GM23248 (cell line): ENCODE measurements at places on chromosomes 7 and 10.

DNA sequence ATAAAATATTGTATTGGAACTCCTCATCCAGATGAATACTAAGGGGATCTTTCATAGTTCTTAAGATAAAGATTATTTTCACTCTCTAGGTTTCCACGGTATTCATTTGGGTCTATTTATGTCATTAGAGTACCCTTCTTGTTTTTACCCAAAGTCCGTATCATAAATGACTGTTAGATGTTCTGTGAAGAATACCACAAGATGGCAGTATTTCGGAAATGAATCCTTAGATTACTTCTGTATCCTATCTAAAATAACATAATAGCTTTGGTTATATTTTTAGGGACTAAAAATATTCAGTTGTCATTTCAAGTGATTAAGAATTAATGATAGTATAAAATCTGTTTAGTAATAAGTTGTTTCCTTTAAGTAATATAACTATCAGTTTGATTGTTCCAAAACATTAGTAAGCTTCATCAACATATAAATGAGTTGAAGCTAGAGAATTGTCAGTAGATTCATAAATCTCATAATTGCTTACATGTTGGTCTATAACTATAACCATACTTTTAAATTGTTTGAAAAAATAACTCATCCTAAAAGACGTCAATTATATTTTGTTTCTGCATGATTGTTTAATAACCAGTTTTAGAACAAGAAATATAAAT, 337.5 kb upstream of the KCND2 start:
- DNase-seq: peak; percentile 64

DNA sequence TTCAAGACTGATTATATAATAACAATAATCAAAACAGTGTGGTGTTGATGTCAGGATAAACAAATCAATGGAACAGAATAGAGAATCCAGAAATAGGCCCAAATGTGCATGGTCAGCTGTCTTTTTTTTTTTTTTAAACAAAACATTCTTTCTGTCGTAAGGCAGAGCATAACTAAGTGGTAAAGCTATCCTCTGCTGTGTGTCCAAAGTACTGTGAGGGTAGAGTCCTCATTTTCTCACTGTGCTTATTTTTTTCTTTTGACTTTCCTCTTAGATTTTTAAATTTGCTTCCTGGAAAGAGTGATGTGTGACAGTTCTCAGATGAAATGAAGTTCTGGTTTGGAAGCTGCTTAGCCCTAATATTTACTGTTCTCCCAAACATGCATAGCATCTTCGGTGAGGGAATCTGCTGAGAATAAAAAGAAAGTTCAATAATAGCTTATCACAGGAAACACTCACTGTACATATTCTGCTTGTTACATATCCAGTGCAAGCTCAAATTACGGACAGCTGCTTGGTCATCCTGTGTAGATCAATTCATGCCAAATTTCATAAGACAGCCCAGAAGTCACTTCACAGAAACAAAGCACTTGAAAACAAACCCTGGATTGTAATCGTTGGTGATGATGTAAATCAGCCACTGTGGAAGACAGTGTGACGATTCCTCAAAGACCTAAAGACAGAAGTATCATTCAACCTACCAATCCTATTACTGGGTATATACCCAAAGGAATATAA, 423.9 kb downstream of the NEBL start:
- DNase-seq: no peak

DNA sequence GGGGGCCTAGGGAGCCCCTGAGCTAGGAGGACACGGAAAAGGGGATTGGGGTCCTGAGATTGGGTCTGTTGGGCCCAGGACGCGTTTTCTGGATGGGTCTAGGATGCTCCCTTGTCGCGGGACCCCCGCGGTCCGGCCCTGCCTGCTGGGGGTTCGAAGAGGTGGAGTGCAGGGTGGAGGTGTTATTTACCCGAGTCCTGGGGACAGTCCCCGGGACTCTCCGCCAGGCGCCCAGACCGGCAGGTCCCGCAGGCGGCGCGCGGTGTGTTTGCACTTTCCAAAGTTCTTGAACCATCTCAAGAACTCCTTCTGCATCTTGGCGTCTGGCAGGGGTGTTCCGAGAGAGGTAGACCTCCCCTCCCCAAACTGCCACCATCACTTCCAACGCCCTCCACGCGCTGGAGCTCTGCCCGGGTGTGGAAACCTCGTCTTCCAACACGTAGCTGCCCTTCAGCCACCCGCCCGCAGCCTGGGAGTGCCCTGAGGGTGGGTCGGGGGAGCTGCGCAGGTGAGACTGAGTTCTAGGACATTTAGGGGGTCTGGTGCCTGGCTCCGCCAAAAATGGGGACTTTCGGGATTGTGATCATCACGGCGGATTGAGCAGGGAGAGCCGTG, 569 bp downstream of the CAV1 start:
- DNase-seq: peak; percentile 52

- DNase-seq: peak; percentile 94
Measured at GRCh38 chr10:70191972-70192305, 21.6 kb upstream of the SAR1A start.

DNA sequence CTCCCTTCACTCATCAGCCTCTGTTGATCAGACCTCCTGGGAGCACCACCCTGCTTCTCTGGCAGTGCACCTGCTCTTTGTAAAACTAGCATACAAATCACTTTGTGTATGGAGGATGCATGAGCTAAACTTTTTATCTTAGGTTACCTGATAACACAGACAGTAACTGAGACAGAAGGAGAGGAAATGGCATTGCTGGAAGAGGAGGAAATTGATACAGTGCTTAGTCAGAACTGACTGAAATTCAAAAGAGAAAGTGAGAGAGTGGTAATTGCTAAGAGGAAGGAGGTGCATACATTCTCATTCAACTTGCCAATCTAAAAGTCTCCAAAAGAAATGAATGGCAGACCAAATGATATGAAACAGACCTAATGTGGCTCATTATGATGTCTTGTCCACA, 1120.7 kb downstream of the GATA3 start:
- no peak for DNase-seq

- DNase-seq: no peak
Measured at GRCh38 chr7:112855227-112855626, 65.0 kb upstream of the TMEM168 start.

DNA sequence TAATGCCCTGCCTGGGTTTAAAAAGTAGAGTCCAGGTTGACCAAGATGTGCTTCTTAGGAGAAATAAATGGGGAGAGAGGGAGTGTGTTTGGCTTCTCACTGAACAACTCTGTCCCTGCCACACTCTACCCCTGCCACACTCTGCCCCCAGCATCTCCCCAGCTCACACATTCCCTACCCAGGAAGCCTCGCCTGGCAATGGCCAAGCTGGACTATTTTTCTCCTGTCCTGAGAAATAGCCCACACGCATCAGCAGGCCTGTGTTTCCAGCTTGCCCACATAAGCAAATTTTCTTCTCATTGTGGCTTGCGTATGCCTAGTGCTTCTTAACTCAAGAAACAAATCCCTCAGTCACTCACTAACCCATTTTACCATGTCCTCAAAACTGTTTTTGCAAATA, 1.8 kb downstream of the LRRC18 start:
- no peak for DNase-seq

DNA sequence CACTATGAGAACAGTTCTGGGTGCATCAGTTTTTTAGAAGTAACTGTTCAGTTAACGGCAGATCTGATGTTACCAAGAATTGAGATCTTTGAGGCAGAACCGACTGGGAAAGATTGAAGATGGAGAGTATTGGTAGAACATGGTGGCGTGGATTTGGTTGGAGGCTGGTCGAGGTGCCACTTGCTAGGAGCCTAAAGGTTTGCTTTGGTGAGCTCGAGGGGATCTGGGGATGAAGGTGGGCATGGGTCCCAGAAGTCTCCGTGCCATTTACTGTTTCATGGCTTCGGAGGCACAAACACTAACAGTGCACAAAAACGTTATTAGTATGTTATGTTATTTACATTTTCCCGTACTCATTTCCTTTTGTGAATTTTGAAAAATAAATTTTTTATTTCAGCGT, 81.4 kb downstream of the ADCY1 start:
- DNase-seq: no peak

- DNase-seq: no peak
Measured at GRCh38 chr7:5494320-5494682, 70.7 kb upstream of the TNRC18 start.

DNA sequence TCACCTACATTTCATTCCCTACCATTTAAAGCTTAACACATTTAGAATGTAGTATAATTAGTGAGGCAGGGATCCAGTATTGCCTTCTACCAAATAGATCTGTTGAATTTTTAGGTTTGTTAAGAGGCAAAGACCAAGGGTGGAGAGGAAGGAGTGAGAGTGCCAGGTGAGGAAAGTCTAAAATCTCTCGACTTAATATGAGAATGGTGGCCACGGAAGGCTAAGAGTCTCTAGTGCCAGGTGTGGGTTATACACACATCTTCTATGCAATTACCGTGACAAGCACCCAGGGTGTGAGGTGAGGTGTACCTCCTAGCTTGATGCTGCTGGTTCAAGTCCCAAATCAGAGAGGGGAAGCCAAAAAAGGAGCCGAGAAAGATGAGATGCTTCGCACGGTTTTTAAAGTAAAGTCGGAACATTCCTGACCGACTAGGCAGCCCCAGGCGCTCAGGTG, 439 bp downstream of the IQUB start:
- DNase-seq: no peak

DNA sequence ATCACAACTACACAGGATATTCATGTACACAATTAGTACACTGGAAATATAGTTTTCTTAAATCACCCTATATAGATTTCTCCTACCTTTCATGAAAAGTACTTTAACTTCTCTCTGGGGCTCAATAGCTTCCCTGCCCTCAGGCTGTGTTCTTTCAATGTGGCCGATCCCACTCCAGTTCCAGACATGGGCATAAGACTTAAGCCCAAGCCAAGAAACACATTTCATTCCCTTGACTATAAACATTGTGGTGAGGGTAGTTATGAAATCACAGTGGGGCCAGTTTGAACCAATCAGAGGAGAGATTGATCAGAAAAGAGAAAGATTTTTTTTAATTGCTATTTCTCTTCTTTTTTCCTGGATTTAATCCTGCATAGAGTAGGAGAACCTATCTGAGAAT, 904.6 kb upstream of the SORCS1 start:
- peak; percentile 27 for DNase-seq

- no peak for DNase-seq
Measured at GRCh38 chr10:71660313-71660712, 59.3 kb downstream of the C10orf105 start.

- peak; percentile 56 for DNase-seq
Measured at GRCh38 chr7:64494912-64495461, 67.9 kb downstream of the ZNF680 start.

- DNase-seq: peak; percentile 65
Measured at GRCh38 chr10:132272231-132272971, 35.3 kb downstream of the STK32C start.

- DNase-seq: no peak
Measured at GRCh38 chr7:130386876-130387275, 6.6 kb downstream of the CPA1 start.

DNA sequence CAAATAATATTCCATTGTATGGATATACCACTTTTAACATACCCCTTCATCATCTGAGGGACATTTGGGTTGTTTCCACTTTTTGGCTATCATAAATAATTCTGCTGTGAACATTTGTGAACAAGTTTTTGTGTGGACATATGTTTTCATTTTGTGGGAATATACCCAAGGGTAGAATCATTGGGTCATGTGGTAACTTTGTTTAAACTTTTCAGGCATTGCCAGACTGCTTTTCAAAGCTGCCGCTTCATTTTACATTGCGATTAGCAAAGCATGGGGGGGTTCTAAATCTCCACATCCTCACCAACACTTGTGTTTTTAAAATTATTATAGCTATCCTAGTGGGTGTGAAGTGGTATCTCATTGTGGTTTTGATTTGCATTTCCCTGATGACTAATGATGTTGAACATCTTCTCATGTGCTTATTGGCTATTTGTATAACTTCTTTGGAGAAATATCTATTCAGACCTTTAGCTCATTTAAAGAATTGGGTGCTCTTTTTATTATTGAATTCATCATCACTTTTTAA, 8.4 kb upstream of the HHEX start:
- DNase-seq: no peak

- DNase-seq: peak; percentile 8
Measured at GRCh38 chr7:97846945-97847344, 25.3 kb downstream of the ASNS start.

GRCh38 chr7:2982831-2983230, 60.8 kb downstream of the CARD11 start:
- DNase-seq: no peak

- DNase-seq: peak; percentile 51
Measured at GRCh38 chr10:102648889-102649796, 4.9 kb downstream of the TRIM8 start.

- DNase-seq: peak; percentile 76
Measured at GRCh38 chr7:28272461-28272877, 91.9 kb upstream of the JAZF1 start.

- DNase-seq: peak; percentile 16
Measured at GRCh38 chr10:45673074-45673648, 589 bp upstream of the ZFAND4 start.

DNA sequence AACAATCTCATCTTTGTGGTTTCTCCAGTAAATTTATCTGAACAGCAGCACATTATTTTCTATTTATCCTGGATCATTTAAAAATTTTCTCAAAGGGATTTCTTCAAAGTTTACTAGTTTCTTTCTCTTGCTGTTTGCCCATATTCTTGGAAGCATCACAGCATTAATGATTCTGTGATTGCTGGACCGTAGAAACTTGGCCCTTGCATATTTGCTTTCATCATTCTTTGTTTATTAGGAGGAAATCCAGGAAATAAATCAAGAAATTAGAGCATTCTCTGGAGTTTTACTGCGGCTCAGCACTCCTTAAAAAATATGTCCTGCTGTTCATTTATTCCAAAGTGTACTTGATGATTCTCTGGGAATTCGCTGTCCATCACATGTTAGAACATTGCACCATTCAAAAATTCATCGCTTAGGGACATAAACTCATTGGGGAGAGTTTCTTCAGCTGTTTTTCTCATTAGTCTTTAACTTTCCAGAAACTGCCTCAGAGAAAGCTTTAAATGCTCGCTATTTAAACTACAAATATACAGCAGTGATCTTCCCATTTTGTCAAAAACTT, 264.0 kb upstream of the CDC14C start:
- no peak for DNase-seq

GRCh38 chr10:87585565-87586514, 73.8 kb upstream of the PAPSS2 start:
- peak; percentile 17 for DNase-seq

GRCh38 chr7:138521837-138522461, 61.9 kb downstream of the TRIM24 start:
- DNase-seq: no peak

- DNase-seq: no peak
Measured at GRCh38 chr7:140618306-140618705, 22.3 kb downstream of the DENND2A start.

DNA sequence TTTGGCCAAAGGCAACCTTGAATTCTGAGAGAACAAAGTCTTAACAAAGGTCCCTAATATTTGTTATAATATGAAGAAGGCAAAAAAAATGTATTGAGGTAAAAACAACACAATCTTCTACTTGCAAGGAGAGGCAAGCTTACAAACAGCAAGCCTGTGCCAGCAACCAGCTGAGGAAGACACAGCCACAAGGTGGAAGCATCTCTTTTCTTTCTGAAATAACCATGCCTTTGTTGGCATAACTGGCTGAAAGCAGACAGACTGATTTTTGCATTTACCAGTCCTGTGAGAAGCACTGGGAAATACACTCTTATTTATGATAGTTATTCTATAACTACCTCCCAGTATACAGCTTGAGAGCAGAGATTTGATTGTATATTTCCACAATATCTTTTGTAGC, 292.0 kb downstream of the PHTF2 start:
- peak; percentile 26 for DNase-seq
